ENCODE measurements at places on chromosomes 7 and 10. TPM values are rescaled to one million over a fixed set of nuclear protein-coding genes. Genes with fewer than 3 reads are reported as not detected.

KLLN gene
- polyA plus RNA-seq, result 1.8 TPM

C10orf105 gene
- polyA plus RNA-seq, result 0.17 TPM

MRM2 gene
- polyA plus RNA-seq, result 40.2 TPM

GRCh38 chr10:62195675-62195926 is 73.0 kb downstream of the RTKN2 start:
- DNase-seq, result no peak

- DNase-seq, result no peak
Measured at GRCh38 chr7:26515314-26515842, 223.7 kb downstream of the SNX10 start.

GRCh38 chr10:62323751-62324150 is 50.4 kb upstream of the ZNF365 start:
- DNase-seq, result no peak

DNA sequence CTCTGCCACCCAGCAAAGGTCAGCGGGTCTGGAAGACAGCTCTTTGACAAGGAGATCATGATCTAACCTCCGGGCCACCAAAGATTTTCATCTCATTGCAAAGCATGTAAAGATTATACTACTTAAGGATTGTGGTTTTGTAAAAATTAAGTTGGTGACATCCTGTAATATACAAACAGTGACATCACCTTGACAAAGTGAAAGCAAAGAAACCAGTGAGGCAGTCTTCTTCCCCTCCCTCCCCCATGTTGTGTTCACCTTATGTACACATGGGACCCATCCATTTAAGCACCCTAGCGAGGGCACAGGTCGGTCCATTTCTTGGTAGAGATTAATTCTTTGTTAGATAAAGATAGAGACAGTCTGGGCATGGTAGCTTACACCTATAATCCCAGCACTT is 3.9 kb downstream of the MDH2 start:
- DNase-seq, result no peak

- no peak for DNase-seq
Measured at GRCh38 chr10:50231515-50232260, 19.6 kb downstream of the ASAH2 start.

GRCh38 chr10:52965938-52966401 is 193.4 kb upstream of the MBL2 start:
- no peak for DNase-seq

DNA sequence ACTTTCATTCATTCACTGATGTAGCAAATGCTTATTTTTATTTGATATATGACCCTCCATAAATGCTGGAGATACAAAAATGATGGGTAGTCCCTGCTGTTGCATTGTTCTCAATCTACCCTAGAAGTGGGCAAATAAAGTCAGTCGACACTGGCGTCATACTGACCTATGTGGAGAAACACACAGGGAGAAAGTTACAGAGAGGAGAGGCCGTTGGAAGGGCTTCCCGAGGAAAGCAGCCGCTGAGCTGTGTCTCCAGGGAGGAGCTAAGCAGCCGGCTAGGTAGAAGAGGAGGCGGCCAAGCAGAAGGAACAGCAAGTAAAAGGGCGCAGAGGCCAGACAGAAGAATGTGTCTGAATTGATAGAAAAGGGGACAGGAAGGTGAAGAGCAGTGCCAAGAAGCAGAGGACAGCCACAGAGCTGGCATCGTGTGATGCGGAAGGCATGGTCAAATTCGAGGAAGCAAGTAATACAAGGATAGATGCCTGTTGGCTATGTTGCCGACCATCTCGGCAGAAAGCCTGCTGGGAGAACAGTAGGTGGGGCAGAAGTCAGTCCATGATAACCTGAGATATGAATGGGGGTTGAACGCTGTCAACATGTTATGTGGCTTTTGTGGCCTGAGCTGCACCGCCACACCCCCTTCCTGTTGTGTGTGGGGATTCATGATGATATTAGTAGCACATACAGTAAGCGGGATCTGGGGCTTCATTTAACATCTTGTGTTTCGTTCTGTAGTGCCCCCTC is 25.9 kb downstream of the ST8SIA6 start:
- no peak for DNase-seq

DNA sequence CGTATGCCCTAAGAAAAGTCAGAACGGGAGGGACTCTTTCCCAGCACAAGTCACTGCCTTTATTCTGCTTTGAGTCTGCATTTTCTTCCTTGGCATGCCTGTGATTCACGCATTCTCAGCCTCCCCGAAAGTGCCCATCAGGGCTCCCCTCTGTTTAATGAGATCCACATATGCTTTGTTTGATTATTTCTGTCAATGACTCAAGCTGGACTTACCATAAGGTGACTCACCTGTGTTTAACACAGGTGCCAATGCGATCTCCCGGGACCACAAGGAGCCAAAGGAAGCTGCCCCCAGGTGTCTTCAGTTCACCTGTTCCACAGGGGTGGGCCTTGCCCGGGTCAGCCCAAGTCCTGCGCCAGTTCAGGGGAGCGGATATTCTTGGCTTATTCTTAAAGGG is 386.0 kb upstream of the SHH start:
- no peak for DNase-seq

DNA sequence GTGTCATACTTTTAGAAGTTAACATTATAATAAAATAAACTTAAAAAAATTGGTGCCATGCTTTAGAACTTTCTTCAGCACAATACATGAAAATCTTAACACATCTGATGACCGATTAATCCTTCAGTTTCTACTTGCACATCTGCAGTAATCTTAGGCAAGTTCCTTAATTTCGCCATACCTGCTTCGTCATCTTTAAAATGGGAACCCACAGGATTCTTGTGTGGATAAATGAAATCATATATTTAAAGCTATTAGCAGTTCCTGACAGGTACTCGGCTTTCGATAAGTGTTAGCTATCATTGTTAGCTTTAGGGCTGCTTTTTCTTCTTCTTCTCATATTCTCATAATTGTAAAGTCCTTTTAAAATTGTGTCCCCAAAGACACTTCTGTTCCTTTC is 907 bp upstream of the VPS50 start:
- DNase-seq, result no peak

All from right renal cortex interstitium (tissue), 3 donors.